ENCODE measurements at places on chromosomes 11 and 22.

GRCh38 chr11:68961245-68961644 is 19.5 kb downstream of the MRGPRD start:
- DNase-seq = no peak

DNA sequence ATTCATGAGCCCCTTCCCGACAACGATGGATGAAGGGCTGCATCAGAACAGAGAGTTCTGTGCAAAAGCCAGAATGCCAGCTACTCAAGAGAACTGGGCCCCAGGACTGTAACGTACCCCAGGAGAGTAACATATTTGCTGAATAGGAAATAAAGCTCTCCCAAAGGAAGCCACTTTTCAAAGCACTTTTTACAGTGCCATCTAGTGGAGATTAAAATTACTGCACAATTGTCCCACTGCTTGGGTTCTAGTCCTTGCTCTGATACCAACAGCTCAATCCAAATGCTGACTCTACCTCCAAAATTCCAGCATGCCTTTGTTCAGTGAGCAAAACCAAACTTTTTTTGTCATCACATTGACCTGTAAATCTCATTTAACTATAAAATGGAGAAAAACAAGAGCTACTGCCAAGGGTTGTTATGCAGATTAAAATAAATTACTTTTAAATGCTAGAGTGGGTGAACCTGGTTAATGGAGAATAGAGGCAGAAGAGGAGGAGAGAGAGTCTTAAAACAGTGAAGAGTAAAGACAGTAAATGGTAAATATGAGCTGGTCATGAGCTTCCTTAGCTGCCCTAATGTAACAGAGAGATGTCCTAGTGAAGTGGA is 87.6 kb upstream of the FSHB start:
- no peak for DNase-seq

DNA sequence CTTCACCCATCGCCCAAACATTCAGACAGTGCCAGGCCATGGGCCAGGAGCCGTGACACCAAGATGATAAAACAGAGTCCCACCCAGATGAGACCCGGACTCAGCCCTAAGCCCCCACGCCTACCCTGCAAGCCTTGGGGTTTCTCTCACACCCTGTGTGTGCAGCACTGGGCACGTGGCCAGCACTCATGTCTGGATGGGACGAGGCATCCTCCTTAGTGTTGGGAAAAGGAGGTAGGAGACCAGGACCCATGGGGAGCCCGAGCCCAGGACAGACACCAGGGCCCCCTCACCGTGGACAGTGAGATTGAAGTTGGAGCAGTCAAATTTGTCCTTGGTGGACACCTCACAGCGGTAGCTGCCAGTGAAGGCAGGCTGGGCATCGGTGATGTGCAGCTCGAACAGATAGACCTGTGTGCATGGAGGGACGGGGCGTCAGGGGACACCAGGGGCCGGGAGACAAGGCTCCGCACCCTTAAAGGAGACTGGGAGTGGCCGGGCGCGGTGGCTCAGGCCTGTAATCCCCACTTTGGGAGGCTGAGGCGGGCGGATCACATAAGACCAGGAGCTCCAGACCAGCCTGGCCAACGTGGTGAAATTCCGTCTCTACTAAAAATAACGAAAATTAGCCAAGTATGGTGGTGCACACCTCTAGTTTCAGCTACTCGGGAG is 4.2 kb downstream of the MYBPC3 start:
- DNase-seq = no peak

DNA sequence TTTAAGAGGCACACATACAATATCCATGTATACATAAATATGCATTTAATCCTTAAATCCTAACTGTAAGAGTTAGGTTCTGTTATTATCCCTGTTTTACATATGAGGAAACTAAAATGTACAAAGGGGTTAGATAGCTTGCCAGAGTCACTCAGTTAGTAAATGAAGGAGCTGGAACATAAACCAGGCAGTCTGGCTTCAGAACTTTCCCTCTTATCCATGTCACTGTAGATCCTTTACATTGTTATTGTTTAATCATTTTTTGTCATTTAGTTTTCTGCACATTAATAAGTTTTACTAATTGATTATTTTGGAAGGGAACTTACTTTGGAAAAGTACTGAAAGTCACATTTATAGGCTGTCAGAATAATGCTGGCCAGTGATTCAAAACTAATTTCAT is 282.4 kb downstream of the TMEM135 start:
- no peak for DNase-seq

DNA sequence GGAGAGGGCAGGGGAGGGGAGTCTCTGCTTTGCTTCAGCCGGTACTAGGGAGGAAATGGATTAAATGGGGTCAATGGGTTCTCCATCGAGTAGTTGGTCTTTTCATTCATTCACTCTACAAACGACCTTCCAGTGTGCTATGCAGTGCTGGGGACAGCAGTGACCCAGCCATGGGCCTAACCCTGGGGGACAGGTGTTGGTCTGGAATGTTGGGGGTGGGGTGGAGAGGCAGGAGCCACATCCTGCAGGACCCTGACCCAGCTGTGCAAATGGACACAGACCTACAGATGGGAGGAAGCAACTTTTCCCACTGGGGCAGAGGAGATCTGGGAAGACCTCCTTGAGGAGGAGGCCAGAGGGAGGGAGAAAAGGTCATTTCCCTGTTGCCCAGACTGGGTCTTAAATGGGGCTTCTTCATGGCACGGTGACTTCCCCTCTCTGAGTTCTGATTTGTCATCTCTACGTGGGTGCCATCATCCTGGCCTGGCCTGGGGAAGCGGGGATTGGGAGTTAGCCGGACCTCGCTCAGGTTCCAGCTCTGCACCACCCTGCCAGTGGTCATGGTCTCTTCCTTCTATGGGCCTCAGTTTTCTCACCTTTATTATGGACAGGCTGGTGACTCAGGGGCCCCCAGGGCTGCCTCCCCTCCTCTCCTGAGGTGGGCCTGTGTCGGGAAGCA is 2.0 kb downstream of the CYTH4 start:
- no peak for DNase-seq

DNA sequence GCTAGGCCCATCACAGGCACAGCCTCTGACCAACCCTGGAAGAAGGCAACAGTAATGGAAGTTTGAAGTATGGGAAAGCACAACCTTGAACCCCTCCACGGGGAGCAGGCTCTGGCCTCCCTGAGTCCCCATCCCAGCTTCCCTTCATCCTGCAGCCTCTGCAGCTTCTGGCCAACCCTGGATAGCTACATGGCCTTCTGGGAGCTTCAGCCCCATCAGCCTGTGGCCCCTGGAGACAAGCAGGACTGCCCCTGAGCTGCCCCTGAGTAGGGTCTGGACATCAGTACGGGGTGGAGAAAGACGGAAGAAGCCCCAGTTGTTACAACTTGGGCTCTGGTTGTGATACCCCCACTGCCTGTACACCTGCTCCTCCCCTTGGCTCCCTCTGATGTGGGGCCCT is 113.8 kb upstream of the CD82 start:
- no peak for DNase-seq

- DNase-seq = no peak
Observed at GRCh38 chr11:69971741-69972140, 106.4 kb upstream of the ANO1 start.

Measured in activated CD8-positive, alpha-beta memory T cell treated with anti-CD3 and anti-CD28 coated beads, Interleukin-2, amount 50 U/mL, for 4 hours (primary cell).